ENCODE measurements at places on chromosomes 6 and 20.

DNA sequence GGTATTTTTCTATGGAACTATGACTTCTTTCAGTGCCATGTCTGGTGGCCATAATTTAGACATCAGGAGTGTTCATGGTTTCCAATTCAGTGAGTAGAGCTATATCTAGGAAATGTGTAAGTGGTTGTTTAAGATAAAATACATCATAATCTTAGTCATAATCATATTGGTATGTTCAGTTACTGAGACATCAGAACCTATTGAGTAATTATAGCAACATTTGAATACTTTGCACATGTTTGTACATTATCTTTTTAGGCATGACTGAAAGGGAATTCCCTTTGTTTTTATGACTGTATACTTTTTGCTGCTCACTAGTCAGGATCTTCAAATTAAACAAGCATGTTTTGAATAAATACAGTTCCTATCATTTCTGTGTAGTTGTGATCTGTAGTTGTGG, 64.0 kb downstream of the STXBP5 start:
- DNase-seq, result peak; percentile 7

DNA sequence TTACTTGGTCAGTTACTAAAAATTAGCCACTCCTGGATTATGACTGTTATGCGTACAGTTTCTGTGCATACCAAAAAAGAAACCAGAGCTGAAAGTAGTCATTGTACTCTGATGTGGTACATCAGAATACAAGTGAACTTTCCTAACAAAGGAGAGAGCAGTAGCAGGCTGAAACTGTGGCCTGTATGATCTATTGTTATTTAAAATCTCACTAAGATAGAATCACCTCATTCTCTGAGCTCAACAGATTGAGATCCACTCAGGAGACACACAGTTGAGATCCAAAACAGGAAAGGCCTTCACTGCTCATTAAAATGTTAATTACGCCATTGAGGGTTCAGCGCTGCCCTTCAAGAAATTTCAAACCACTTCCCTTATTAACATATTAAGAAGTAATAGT, 576.4 kb downstream of the LMBRD1 start:
- DNase-seq, result no peak

DNA sequence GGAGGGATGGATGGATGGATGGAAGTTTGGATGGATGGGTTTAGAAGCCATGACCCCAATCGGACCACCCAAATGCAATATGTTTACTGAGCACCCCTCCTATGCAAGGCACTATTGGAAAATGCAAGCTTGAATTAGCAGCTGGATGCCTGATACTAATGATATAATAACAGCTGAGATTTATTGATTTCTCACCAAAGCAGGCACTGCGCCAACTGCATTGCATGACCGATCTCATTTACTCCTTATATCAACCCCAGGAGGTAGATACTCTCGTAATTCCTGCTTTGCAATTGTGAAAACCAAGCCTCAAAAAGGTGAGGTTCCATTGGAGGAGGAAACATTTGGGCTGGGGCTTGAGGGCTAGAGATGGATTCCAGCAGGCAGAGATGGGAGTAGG, 89.7 kb downstream of the KCNB1 start:
- no peak for DNase-seq

GRCh38 chr6:3431994-3432393, 24.9 kb downstream of the SLC22A23 start:
- no peak for DNase-seq

GRCh38 chr20:15700147-15700765, 873.0 kb downstream of the KIF16B start:
- DNase-seq, result no peak

GRCh38 chr6:156017838-156018237, 562.2 kb upstream of the NOX3 start:
- DNase-seq, result peak; percentile 37
